ENCODE measurements at places on chromosomes 3 and 15.

DNA sequence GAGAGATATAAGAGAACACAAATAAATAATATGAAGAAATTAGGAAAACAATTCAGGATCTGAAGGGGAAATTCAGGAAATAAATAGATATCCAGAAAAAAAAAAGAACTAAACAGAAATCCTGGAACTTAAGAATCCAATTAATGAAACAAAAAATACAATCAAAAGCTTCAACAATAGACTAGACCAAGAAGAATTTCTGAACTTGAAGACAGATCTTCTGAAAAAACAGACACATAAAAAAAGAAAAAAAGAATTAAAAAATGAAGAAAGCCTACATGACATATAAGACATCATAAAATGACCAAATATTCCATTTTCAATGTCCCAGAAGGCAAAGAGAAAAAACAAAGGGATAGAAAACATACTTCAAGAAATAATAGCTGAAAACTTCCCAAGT, 68.3 kb upstream of the IMPG2 start:
- no peak for DNase-seq

DNA sequence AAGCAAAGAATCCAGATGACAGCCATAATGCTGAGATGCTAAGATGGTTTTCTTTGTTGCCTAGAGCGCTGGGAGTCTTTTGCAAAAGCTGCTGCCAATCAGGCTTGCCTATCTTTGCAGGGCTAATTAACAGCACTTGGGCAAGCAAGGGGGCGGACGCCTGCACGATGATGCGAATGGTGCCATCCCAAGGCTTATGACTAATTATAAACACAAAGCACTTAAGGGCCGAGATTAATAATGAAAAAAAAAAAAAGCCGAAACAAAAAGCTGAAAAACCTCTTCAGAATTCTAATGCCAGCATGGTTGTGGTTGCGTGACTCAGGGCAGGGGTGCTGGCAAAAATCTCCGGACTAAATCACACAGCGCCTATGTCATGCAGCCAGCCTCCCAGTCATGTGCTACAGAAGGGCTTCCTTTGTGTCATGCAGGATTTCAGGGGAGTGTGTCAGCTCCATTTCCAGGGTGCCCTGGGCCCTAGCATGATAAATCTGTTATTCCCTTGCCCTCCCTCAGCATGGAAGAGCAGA, 185.0 kb upstream of the ANKRD28 start:
- no peak for DNase-seq

- DNase-seq = no peak
Observed at GRCh38 chr3:25277503-25277902, 150.6 kb upstream of the RARB start.

- no peak for DNase-seq
Observed at GRCh38 chr3:45165497-45166283, 19.5 kb upstream of the CDCP1 start.

DNA sequence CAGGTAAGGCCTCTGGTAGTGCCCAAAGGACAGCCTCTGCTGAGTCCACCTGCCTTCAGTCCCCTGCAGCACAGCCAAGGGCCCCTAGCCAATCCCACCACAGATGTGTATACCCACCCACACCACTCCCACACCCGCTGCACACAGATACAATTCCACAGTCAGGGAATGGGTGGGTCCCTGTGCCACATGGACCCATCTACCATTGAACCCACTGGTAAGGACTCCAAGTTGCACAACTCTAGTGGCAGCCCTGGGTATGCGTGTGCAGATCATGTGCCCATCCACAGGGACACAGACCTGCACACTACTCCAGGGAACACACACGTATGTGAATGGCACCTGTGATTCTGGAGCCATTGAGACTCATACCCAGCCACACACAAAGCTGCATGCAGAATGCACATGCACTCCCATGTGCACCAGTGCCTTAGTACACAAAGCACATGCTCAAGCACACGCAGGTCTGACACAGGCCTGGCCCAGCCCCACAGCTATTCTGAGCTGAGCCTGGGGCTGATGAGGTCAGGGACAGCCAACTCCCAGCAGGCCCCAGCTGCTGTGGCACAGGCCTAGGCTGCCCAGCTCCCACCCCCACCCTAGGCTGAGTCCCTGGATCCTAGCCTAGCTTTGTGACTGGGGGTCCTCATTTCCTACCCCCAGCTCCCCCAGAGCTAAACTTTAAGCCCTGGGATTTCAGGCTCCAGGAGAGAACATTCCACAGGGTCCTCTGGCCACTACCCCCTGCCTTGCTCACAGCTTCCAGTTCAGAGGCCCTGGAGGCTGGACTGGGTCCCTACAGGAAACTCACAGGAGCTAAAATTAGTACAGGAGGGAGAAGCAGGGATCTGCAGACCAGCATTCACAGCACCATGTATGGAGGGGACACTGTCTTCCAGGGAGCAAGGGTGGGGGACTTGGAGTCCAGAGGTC, 2.7 kb upstream of the ALS2CL start:
- no peak for DNase-seq

GRCh38 chr3:159432682-159433340, 555.8 kb upstream of the IL12A start:
- no peak for DNase-seq

DNA sequence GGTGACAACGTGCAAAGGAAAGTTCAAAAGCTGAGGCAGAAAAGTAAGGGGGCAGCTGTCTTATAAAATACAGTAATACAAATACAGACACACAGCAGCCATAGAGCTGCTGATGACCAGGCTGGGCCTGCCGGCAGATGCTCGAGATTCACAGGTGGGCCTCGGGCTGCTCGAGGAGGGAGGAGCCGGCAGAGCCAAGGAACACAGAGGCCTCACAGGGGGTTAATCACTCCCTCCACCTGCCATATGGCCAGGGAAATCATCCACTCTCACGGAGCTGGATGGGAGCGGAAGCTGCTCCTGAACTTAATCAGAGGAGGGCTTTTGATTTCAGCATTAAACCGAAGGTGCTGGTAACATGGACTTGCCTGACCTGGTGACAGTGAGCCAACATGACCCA, 29.6 kb upstream of the MGLL start:
- no peak for DNase-seq

- DNase-seq = no peak
Observed at GRCh38 chr3:128684986-128685726, 34.5 kb upstream of the RPN1 start.

- no peak for DNase-seq
Observed at GRCh38 chr3:7266551-7266950, 405.6 kb downstream of the GRM7 start.

- DNase-seq = no peak
Observed at GRCh38 chr3:173501931-173502489, 104.5 kb downstream of the NLGN1 start.

DNA sequence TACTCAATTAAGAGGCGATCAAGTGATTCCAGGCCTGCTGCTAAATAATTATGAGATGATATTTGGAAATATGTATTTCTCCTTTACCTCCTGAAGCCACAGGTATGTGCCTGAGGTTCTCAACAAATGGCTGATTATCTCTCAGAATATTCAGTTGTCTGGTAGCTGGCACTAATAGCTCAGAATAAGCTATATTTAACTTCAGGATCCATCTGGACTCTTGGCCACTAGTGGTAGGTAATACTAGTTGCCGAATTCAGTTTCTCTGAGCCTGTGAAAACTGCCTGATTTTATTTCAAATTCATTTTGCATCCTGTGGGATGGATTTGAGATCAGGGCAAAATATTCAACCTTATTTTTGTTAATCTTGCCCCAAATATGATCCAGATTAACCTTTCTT, 499.0 kb downstream of the DIPK2A start:
- no peak for DNase-seq

- DNase-seq = no peak
Observed at GRCh38 chr15:26943866-26944265, 27.1 kb upstream of the GABRG3 start.

DNA sequence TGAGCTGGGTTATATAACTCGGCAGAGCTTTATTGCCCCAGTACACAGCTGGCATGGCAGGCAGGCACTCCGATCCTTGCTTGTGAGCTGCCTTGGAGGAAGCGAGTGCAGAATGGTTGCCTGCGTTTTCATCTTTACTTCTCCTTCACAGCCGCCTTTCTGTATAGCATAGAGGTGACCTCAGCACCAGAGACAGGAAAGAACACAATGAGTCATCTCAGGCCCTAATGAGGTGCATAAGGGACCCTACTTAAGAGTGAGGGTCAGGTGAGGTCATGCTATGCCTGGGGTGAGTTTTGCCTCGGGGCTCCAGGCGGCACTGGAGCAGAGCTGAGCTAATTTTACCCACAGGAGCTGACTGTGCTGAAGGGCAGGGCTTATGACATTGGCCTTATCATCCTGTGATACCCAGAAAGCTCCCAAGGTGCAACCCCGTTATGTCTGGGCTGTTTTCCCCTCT, 43.5 kb downstream of the LPP start:
- DNase-seq = peak; percentile 46

DNA sequence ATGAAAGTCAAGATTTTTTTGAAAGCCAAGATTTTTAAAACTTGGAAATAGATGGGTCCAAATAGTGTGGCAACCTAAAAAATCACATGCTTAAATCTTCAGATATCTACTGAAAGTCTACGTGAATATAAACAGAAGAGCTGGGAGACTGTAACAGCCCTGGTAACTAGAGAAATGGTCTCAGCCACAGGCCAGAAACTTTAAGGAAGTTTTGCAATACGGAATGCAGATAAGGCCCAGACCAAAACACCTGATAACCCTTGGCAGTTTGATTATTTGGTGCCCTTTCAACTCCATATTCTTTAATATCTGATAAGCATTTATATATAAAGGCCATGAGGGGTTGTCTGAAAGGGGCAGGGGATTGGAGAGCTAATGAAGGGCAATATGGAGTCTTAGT, 537.3 kb upstream of the TGFBR2 start:
- no peak for DNase-seq

DNA sequence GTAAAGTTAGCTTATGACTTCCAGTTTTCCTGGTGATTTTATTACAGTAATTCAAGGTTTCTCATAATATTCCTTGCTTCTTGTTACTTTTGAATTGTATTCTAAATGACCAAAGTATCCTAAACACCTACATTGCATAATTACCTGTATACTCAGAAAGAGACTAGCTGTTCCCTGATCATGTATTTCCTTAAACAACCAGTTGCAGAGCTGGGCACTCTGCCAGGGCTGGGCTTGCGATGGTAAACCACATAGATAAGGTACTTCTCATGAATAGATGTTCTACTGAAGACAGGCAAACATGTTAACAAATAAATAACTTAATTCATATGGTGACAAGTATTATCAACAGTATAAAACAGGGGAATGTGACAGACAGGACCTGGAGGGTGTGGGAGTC, 142.3 kb upstream of the WNT5A start:
- no peak for DNase-seq

DNA sequence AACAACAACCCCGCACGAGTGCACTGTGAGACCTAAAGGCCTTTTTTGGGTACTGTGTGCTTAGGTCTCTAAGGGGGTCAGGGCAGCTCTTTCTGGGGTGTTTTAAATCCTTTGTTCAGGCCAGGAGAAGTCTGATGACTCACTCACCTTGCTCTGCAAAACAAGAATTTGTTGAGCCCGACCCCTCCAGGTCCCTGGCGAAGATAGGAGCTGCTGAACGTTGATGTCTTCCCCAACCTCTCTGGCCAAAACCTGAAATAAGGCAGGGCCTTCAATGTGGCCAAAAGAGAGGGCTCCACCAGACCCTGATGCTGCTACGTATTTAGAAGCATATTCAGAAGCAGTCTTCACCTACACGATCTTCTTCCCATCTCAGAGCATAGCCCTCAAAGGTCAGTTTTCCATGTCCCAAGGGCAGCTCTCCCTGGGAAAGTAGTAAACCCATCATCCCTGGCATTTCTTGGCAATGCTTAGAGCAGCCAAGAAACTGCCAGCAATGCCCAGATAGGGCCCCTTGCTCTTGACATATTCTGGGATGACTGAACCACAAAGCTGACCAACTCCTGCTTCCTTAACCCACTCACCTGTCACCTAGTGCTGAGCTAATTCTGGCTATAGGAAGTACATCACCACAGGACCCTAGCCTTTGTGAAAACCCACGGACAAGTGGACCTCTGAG, 27.1 kb downstream of the CCDC13 start:
- no peak for DNase-seq

GRCh38 chr3:127483902-127484591, 106.5 kb downstream of the TPRA1 start:
- no peak for DNase-seq

DNA sequence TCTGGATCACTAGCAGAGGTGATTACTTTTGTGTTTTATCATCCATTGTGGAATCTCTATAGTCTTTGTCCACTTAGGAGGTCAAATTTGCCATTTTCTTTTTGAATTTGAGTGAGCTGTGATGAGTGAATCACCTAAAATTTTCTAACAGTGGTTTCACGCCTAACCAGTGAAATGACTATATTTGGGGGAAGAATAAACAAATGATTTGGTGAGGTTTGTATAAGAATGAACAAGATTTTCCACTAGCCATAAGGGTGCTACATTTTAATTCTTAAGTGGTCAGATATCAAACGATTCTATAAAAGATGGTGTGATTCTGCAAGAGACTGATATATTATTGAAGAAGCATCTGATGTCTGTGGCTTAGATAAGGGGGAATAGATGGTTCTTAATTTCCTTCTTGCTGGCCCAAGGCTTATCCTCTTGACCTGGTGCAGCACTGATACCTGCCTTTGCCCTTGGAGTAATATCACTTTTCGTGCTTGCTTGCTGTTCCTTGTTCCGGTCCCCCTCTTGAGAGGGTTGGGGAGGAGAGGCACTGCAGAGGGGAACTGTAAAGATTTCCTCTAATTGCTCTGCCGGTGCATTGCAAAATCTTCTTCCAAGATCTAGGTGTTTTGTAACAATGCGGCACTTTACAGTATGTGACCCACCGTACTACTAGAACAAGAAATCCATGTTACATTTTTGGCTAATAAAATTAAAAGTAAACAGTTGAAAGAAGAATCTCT, 14.5 kb downstream of the C3orf20 start:
- DNase-seq = no peak

DNA sequence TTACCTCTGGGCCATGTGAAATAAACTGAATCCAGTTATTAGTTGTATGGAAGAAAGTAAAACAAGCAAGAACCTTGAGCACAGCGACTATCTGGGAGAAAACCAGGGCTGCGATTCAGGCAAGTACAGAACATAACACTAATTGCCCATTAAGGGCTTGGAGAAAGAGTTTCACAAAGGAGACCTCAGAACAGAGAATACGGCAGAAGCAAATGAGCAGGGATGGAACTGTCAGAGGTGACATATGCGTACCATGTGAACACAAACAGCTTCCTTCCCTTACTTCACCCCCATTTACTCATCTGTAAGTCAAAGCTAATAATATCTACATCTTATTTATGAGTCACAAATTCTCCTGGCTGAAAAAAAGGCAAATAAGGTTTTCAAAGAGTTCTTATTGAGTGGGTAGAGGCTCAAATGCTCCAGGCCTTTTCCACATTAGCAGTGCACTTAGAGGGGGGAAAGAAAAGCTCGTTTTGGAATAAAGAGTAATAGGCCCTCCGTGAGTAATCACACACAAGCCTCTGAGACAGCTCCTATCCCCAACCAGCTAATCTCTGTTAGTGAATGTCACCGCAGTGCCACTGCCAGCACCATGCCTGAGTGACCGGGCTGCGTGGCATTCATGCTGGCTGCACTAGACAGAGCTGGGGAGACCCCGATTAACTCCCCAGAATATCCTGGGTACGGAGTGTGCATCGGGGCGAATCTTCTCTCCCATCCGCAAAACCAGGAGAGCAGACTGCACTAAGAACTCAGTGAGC, 2.6 kb downstream of the PCSK6 start:
- DNase-seq = no peak

Data from BE2C (cell line).